ENCODE measurements at places on chromosomes 12 and 14.

DNA sequence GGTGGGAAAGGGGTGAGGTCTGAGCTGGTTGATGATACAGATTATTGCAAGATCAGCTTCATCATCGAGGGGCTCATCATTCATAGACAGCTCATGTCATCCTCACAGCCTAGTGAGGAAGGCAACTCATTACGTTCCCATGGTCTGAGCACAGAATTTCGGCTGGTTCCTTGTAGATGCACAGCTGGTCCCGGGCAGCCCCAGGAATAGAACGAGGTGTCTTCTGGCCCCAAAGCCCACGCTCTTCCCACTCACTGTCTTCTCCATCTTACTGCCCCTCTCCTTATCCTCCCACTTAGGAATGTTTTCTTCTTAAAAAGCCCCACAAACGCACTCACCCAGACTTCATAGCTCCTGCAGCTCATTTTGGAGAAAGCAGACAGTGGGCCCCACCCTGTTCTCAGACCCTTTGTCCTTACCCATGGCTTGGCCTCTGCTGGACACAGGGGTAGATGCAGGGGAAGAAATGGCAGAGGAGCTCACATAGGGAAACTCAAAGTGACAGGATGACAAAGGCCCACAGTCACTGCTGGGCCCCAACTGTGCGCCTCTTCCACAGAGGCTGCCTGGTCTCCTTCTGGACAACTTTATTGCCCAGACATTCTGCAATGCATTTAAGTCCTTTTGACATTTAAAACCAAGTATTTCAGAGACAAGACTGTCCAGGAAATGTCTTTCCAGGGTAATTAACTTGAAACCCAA lies 162.2 kb downstream of the ADGRD1 start:
- DNase-seq: no peak

- no peak for DNase-seq
Measured at GRCh38 chr14:103126873-103127304, 3.6 kb downstream of the TNFAIP2 start.

DNA sequence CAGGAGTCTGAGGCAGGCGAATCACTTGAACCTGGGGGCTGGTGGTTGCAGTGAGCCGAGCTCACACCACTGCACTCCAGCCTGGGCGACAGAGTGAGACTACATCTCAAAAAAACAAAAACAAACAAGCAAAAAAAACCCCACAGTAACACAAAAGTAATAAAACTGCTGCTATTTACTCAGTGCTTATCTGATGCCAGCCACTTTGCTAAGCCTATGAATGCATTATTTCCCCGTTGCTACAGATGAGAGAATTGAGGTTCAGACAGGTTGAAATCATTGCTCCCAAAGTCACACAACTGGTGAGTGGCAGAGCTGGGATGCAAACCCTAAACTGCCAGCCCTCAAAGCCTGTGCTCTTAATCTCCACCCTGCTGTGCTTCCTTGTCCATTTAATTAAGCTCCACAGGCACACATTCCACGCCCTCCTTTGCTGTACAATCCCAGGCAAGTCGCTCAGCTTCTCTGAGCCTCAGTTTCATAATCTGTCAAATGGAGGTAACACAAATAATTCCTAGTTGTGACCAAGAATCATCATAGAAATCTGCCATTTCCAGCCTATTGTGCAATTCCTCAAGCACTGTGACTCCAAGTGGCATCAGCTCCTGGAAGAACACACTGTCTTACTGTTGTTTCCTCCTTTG lies 5.7 kb upstream of the OAS3 start:
- DNase-seq: no peak

- DNase-seq: no peak
Measured at GRCh38 chr12:5631497-5631896, 199.6 kb downstream of the NTF3 start.

- DNase-seq: no peak
Measured at GRCh38 chr14:103848175-103849077, 1.1 kb upstream of the PPP1R13B start.

DNA sequence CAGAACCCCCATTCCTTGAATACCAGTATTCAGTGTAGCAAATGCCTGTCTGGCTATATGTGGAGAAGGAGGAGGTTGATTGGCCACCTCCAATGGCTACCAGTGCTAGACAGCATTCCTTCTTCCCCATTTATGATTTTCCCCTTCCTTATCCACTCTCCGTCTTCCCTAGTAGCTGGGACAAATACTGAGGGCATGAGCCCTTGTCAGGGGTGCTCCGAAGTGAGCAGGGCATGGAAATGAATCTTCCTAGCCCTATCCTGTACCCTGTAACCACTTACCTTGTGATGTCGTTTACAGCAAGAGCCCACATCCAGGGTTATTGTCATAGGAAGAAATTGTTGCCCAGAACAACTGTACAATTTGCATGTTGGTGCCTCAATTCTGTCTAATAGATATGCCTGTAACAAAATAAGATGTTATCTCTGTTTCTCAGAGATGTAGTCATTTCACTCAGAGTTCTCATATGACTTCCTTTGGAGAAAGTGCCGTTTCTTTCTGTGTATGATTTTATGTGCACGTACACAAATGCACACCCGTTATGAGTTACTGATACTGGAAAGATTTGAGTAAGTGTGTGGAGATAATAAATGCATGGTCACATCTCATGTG lies 423.7 kb downstream of the EGLN3 start:
- no peak for DNase-seq

DNA sequence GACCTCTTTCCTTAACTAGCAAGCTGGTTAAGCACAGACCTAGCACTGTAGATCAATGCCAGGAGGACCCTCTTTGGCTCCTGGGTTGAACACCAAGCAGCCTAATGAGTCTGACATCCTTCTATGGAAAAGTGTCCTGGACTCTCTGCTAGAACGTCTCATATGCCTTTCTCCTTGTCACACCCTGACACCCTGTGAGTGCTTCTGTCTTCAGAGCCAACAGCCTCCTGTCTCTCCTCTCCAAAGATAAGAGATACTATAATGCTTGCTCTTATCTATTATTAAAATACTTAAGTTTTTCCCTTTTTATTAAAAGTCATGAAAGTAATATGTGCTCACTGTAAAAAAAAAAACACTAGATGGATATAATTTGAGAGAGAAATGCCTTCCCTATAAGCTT lies 222.7 kb downstream of the FOXN3 start:
- no peak for DNase-seq

GRCh38 chr14:31300296-31300695 lies 92.7 kb upstream of the HECTD1 start:
- no peak for DNase-seq

GRCh38 chr14:55927028-55927427 lies 191.2 kb upstream of the PELI2 start:
- DNase-seq: no peak

DNA sequence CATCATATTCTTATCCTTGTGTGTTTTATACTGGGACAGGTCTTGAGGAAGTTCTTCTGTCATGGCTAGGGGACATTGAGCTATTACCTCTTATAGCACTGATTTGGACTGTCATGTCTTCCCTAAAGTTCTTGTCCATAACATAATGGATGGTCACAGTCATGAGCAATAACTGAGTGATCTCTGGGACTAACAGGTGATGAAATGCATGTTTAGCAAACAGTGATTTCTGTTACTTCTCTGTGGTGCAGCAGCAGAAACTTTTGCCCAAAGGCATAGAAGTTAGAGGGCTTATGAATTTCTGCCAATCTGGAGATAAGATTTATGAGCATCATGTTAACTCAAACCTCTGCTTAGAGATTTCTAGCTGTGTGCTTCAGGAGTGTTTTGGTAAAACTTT lies 5.9 kb downstream of the ADIPOR2 start:
- no peak for DNase-seq

DNA sequence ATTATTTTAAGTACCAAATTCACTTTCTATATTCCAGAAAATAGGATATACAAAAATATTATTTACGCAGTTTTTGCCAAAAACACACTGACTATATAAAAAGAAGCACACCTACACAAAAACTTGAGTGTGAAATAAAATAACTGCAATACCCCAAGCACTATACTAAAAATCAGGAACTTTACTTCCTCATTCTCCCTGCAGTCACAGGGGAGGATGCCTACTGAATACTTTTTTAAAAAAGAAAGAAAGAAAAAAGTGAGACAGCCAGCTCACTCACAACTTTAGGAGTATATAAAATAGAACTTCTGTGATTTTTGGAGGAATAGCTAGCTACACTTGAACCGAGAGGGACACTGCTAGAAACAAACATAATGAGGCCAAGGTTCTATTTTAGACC lies 12.2 kb downstream of the RPS6KA5 start:
- DNase-seq: no peak

DNA sequence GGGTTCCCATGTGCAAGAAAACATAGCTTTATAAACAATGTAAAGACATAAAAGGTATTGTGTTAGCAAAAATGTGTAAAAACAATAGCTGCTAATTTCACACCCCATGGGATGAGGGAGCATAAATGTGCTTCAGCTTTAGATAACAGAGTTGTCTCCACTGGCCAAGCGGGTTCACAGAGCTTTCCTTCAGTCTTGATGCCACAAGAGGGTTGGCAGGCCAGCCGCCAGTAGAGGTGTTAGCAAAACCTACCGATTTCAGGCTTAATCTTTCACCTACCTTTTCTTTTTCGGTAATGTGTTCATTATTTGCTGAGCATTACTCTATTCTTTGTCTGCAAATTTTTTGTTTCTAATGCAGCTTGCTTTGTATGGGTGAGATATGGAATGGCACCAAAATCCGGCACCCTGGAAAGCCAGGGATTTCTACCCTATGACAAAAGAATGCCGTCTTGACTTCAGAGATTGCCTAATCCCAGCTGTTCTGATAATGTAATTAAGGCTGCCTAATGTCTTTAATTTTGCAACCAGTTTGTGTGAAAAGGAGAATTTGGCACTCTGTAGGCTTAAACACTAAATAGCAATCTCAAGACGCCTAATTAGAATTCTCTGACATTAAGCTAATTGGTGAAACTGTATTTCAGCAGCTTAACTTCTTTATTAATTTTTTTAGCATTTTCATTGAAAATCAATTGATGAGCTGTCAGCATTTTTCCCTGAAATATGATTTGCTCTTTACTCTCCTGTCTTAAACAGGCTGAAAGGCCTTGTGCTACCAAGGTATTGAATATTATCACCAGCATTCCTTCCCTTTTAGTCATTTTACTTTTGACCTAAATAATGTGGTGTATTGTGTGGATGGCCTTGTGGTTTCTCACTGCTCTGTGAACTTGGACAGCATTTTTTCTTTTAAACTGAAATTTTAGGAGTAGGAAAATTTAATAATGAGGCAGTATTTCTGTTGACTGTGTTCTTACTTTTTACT lies 60.7 kb downstream of the POLR3B start:
- DNase-seq: no peak

DNA sequence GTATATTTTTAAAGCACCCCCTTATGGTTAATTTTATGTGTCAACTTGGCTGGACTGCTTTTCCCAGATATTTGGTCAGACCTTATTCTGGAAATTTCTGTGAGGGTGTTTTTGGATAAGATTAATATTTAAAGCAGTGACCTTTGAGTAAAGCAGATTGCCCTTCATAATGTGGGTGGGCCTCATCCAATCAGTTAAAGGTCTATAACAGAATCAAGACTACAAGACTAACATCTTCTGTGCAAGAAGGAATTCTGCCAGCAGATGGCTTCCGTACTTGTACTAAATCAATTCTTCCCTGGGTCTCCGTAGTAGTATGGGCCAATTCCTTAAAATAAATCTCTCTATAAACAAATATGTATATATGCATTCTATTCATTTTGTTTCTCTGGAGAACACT lies 257.6 kb downstream of the ETNK1 start:
- no peak for DNase-seq

DNA sequence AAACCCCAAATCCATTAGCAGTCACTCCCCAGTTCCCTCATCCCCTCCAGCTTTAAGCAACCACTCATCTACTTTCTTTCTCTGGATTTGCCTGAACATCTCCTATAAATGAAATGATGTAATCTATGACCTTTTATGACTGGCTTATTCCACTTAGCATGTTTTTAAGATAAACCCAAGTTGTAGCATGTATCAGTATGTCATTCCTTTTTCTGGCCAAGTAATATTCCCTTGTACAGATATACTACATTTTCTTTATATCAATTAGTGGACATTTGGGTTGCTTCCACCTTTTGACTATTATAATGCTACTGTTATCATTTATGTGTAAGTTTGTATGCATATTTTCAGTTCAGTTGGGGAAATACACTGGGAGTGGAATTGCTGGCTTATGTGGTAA lies 83.4 kb downstream of the TESC start:
- no peak for DNase-seq

- no peak for DNase-seq
Measured at GRCh38 chr14:76109087-76109880, 42.4 kb upstream of the GPATCH2L start.

GRCh38 chr14:101207897-101208296 lies 304.4 kb upstream of the RTL1 start:
- DNase-seq: no peak

- no peak for DNase-seq
Measured at GRCh38 chr12:69341328-69341727, 6.9 kb upstream of the LYZ start.

DNA sequence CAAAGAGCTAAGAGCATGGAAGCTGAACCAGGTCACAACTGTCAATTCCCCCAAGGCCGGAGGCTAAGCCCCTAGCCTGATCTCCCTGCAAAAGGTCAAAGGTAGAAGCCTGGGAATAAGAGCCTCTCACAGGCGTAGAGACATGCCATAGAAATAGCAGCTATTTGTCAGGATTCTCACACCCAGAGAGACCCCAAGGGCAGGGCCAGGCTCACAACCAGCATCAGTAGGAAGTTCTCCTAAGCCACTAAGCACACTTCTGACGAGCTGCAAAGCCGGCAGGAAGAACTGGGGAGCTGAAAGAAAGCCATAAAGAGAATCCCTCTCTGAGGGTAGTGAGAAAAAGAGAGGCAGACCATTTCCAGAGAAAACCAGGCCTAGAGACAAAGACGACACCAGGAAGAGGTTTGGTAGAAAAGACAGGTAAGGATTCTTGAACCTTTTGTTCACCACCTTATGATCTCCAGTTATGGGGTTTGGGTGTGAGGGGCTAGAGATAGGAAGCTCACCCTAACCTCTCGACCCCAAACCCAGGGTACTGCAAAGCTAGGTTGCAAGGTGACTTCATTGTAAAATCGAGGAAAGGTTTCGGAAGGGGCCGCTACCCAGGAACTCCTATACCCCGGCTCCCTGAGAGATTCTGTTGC lies 1.0 kb downstream of the SMARCC2 start:
- no peak for DNase-seq

GRCh38 chr12:58950739-58951100 lies 30.4 kb upstream of the LRIG3 start:
- no peak for DNase-seq

GRCh38 chr12:104083769-104084475 lies 19.6 kb downstream of the HCFC2 start:
- DNase-seq: no peak

- DNase-seq: no peak
Measured at GRCh38 chr14:54566410-54567223, at the start of gene SAMD4A. TSS of gene SAMD4A (plus strand) at chr14:54567128. CDS start at chr14:54567917, 789 bp downstream.

GRCh38 chr14:103699901-103700752 lies 15.1 kb downstream of the XRCC3 start:
- DNase-seq: no peak

GRCh38 chr14:92217936-92218335 lies 96.2 kb downstream of the CPSF2 start:
- no peak for DNase-seq

All from stimulated activated CD4-positive, alpha-beta T cell treated with anti-CD3 and anti-CD28 coated beads, Interleukin-1b, Interleukin-23, amount 100 ng/mL, for 1 hour (primary cell).